ENCODE measurements at places on chromosomes 2 and 18.

- no peak for DNase-seq
Observed at GRCh38 chr2:16475586-16475985, 190.0 kb downstream of the CYRIA start.

GRCh38 chr2:62569907-62570841, 64.2 kb upstream of the TMEM17 start:
- no peak for DNase-seq

- no peak for DNase-seq
Observed at GRCh38 chr2:62974999-62975398, 75.6 kb upstream of the OTX1 start.

DNA sequence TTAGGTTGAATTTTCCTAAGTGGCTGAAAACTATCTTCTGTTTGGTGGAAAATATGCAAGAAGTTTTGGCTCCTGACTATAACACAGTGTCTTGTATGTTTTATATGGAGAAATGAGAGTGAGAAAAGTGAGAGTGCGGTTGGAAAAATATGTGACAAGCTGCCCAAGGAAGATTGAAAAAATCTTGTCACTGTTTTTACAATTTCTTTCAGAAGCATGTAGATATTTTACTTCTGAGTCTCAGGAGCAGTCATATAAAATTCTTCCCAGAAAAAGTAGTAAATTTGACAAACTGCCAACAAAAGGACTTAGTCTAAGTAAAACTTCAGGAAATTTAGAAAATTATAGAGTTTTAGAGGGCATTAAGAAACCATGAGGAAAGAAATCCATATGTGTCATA, 19.4 kb upstream of the RMND5A start:
- no peak for DNase-seq

DNA sequence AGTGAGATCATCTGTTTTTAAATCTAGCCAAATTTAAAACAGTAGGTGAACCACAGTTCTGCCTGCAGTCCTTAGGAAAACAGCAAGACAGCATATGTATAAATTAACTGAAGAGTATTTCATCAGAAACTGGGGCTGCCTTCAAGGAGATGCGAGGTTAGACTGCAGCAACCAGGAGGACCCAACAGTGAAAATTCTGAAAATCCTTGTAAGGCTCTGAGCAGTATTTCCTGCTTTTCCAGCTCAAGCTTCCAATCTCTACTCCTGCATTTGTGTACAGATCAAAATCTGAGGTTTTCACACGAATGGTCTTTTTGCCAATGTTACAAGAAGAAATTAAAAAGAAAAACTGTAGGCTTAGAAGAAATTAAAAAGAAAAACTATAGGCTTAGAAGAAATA, 43.7 kb downstream of the CERKL start:
- DNase-seq: no peak
